Activated CD8-positive, alpha-beta memory T cell treated with anti-CD3 and anti-CD28 coated beads for 1 hour (primary cell): ENCODE measurements at places on chromosomes 13 and 19.

- no peak for DNase-seq
These were observed 2.1 kb downstream of the CEBPA start for GRCh38 chr19:33300009-33300893.

- DNase-seq, result no peak
These were observed at the start of gene TMEM272 for GRCh38 chr13:51844862-51845573. Gene TMEM272, minus strand, starts transcription at chr13:51845177. Its CDS starts 6,647 bp downstream, at chr13:51838530.

GRCh38 chr19:38386300-38386970 lies 1.4 kb downstream of the GGN start:
- no peak for DNase-seq

GRCh38 chr19:17348700-17349099 lies 11.3 kb downstream of the GTPBP3 start:
- no peak for DNase-seq

GRCh38 chr19:16087940-16088339 lies 11.6 kb downstream of the TPM4 start:
- no peak for DNase-seq

DNA sequence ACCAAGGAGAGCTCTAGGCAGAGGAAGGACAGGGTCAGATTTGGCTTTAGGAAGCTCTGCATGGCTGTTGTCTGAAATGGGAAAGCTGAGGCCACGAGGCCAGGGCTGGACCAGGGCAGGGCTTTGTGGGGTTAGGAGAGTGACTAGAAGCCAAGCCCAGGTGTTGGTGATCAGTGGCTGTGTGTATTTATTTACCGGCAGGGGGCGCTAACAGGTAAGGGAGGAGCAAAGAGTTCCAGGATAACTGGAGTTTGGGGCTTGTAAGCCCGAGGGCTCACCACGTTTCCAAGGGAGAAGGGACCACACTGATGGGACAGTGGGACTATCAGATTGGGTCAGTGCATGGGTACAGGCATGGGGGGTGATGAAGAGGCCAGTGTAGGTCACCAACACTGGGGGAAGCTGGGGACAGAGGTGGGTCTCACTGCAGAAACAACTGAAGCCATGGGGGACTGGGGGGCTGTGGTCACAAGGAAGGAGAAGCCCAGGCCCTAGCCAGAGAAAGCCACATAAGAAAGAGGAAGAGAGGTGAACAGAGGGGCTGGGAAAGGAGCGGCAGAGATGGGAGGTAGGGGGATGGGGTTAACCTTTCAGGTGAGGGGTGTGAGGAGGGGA lies 3.9 kb downstream of the TMEM147 start:
- DNase-seq, result peak; percentile 21

- no peak for DNase-seq
These were observed 20.1 kb upstream of the NDUFS7 start for GRCh38 chr19:1363599-1363998.

GRCh38 chr13:50468849-50469669 lies 374.4 kb downstream of the DLEU7 start:
- no peak for DNase-seq

DNA sequence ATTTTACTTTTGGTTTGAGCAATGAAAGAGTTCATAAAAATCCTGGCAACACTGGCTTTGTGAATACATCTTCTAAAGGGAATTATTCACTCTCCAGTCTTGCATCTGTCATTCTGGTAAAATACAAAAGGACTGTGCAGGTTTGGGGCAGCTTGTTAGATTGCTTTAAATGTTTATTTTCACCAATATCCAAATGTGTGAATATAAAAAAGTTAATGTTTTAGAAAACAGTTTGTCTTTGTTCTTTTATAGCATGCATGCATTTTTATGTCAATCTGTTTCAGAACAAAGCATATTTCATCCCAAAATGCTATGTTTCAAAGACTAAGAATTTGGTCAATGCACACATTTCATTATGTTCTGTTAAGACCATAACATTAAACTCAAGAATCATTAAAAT lies 1145.4 kb downstream of the OLFM4 start:
- no peak for DNase-seq

DNA sequence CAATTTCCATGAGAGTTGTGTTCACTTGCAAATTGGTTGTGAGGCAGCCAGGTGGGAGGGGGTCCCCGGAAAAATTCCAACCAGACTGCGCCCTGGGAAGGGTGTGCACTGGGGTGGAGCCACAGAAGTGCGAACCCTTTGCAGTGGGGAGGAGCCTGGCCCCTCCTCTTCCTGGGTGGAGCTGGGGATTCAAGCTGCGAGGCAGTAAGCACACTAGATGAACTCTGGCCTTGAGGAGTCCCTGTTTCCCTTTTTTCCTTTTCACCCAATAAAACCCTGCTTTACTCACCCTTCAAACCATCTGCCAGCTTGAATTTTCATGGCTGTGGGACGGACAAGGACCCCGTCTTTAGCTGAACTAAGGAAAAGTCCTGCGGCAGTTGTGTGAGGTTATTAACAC lies 31.0 kb upstream of the MBNL2 start:
- DNase-seq, result no peak

GRCh38 chr13:112760931-112761330 lies 71.1 kb downstream of the ATP11A start:
- no peak for DNase-seq
